ENCODE measurements at places on chromosomes 4 and X. TPM values are rescaled to one million over a fixed set of nuclear protein-coding genes. Genes with fewer than 3 reads are reported as not detected.

Gene PRDM8
- total RNA-seq = 5.6 TPM

Gene CFP
- 7.0 TPM for total RNA-seq

Gene IGFBP7
- total RNA-seq = 77.3 TPM

Gene MAGEA2
- total RNA-seq = not detected

Gene CTBP1
- total RNA-seq = 305 TPM

Gene NSG1
- total RNA-seq = 4.5 TPM

Gene FAM149A
- total RNA-seq = 13.8 TPM

Gene SMIM10L2A
- total RNA-seq = 1.2 TPM
